Testis (tissue), 5 donors: ENCODE measurements at places on chromosomes 3 and 15. TPM values are rescaled to one million over a fixed set of nuclear protein-coding genes. Genes with fewer than 3 reads are reported as not detected.

GRCh38 chr3:151052756-151053155 lies 32.7 kb upstream of the MED12L start:
- no peak overlapping the region for H3K4me3 ChIP-seq
- H3K4me1 ChIP-seq, result no peaks in the 10 kb centered on the region
- no peak for DNase-seq
- H3K27ac ChIP-seq, result no peak overlapping the region
- H3K27me3 ChIP-seq, result no peaks in the 10 kb centered on the region

- H3K27ac ChIP-seq, result no peak overlapping the region
- no peak for DNase-seq
- no peaks in the 10 kb centered on the region for H3K4me1 ChIP-seq
- no peaks in the 10 kb centered on the region for H3K27me3 ChIP-seq
- H3K36me3 ChIP-seq, result no peaks in the 10 kb centered on the region
These were observed 61.4 kb downstream of the GLB1 start for GRCh38 chr3:33035596-33035995.

DNA sequence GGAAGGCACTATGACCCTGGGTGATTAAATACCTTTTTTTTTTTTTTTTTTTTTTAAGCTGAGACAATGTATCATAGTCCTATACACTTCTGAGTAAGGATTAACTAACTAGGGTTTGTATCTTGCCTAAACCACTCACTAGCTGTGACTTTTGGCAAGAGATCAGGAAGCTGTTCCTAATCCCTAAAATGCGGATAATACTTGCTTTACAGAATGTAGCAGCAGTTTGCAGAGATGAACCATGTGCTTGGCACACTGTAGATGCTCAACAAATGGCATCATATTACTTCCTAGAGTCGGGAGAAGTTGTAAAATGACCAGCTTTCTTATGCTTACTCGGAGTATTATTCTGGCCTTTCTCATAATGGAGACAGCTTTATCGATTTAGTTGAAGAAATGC lies 25.6 kb upstream of the PYGO1 start:
- no peaks in the 10 kb centered on the region for H3K4me1 ChIP-seq
- no peaks in the 10 kb centered on the region for H3K36me3 ChIP-seq
- no peak for DNase-seq
- H3K27ac ChIP-seq, result no peak overlapping the region
- no peaks in the 10 kb centered on the region for H3K27me3 ChIP-seq
- no peak overlapping the region for H3K4me3 ChIP-seq

DNA sequence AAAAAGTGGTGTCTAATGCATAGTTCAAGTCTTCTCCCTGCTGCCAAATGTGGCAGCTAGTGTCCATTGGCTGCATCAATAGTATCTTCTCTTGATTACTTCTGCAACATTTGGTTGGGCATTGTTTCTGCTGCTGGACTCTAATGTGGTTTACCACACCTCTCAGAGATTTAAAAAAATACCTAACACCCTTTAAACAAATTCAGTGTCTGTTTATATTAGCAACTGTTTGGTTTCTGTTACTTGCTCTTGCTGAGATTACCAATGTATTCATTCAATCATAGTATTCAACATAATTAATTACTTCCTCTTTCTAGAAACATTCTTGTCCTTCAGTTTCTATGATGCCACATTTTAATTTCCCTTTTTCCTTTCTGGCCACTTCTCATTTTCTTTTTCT lies 20.3 kb upstream of the NECTIN3 start:
- H3K36me3 ChIP-seq, result no peaks in the 10 kb centered on the region
- H3K27me3 ChIP-seq, result no peaks in the 10 kb centered on the region

- DNase-seq, result peak; percentile 78
- no peak overlapping the region for H3K27ac ChIP-seq
- peaks cover 11% of the 10 kb centered on the region for H3K4me1 ChIP-seq
- no peaks in the 10 kb centered on the region for H3K27me3 ChIP-seq
- H3K4me3 ChIP-seq, result peak overlapping the region; percentile 46
These were observed 1.1 kb downstream of the CELSR3 start for GRCh38 chr3:48661501-48662144.

DNA sequence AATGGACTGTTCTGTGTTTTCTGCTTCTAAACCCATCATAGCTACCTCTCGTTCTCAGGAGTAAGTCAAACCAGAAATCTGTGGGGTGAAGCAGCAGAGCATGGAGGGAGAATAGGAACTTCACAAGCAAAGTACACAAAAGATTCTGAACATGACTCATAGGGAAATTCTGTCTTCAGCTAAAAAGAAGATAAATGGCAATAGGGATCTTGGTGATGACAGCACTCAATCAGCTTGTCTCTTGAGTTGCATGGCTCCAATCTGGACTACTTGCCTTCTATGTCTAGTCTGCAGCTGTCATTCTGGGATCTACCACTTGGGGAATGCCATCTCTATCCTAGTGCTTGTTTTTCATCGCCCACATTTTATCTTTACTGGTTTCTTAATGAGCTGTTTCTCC lies 13.5 kb upstream of the GRAMD1C start:
- H3K27ac ChIP-seq, result no peak overlapping the region
- no peaks in the 10 kb centered on the region for H3K27me3 ChIP-seq
- H3K4me1 ChIP-seq, result no peaks in the 10 kb centered on the region

DNA sequence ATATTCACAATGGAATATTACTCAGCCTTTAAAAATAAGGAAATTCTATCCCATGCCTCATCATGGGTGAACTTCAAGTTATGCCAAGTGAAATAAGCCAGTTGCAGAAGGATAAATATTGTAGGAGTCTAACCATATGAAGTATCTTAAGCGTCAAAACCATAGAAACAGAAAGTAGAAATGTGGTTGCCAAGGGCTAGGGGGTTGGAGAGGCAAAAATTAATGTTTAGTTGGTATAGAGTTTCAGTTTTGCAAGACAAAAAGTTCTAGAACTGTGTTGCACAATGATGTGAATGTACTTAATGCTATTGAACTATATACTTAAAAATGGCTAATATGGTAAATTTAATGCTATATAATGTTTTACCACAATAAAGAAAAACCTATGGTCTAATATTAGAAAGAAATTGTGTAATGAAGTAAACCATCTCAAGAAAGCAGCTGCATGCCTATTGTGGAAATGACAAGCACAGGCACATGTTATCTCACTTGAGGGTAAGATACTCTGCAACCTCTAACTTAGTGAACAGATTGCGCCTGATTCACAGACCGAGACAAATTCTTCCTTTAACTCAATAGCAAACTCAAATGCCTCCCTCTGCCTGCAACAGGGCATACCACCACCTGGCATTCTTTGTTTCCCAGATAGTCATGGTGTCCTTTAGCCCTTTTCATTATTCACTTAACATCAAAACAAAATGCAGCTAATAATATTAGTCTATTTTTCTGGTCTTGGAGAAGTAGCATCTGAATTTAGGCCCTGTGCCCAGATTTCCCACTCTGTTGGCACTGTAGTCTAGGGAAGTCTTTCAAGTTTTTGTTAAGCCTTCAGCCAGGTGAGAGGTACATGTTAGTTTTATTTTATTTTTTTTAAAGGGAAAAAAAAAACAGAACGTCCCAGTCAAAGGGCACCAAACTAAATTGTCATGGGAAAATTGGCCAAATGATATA lies 80.2 kb upstream of the ACP3 start:
- no peaks in the 10 kb centered on the region for H3K36me3 ChIP-seq
- peaks cover 11% of the 10 kb centered on the region for H3K4me1 ChIP-seq
- no peak overlapping the region for H3K4me3 ChIP-seq
- no peaks in the 10 kb centered on the region for H3K27me3 ChIP-seq
- H3K27ac ChIP-seq, result no peak overlapping the region

DNA sequence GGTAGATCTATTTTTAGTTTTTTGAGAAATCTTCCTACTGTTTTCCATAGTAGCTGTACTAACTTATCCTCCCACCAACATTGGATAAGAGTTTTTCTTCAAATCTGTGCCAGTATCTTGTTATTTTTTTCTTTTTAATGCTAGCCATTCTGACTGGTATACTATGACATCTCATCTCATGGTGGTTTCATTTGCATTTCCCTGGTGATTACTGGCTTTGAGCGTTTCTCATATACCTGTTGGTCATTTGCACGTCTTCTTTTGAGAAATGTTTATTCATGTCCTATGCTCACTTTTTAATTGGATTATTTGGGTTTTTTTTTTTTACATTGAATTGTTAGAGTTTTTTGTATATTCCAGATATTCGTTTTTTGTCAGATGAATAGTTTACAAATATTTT lies 398.1 kb downstream of the OCA2 start:
- no peak overlapping the region for H3K4me3 ChIP-seq
- H3K36me3 ChIP-seq, result no peaks in the 10 kb centered on the region
- H3K27me3 ChIP-seq, result no peaks in the 10 kb centered on the region
- no peak overlapping the region for H3K27ac ChIP-seq

GRCh38 chr15:100115066-100115710 lies 226.6 kb downstream of the ADAMTS17 start:
- DNase-seq, result no peak
- no peaks in the 10 kb centered on the region for H3K27me3 ChIP-seq
- H3K27ac ChIP-seq, result peak overlapping the region; percentile 70
- H3K4me3 ChIP-seq, result no peak overlapping the region
- H3K36me3 ChIP-seq, result no peaks in the 10 kb centered on the region

DNA sequence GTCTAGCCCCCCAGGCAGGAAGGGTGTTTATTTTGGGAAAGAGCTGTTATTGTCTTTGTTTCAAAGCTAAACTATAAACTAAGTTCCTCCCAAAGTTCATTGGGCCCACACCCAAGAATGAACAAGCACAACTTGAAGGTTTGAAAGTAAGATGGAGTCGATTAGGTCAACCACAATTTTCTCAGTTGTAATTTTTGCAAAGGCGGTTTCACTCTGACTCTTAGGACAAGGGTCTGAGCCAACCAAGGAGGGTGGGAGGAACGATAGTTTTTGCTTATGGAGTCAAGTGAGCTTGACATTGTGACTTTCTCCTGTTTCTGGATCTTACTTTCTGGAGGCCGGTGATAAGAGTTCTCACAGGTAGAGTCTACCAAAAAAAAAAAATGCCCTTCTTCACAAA lies 5.8 kb upstream of the ZNF770 start:
- H3K27ac ChIP-seq, result no peak overlapping the region
- DNase-seq, result no peak
- no peaks in the 10 kb centered on the region for H3K4me1 ChIP-seq
- H3K27me3 ChIP-seq, result no peaks in the 10 kb centered on the region
- H3K4me3 ChIP-seq, result no peak overlapping the region

DNA sequence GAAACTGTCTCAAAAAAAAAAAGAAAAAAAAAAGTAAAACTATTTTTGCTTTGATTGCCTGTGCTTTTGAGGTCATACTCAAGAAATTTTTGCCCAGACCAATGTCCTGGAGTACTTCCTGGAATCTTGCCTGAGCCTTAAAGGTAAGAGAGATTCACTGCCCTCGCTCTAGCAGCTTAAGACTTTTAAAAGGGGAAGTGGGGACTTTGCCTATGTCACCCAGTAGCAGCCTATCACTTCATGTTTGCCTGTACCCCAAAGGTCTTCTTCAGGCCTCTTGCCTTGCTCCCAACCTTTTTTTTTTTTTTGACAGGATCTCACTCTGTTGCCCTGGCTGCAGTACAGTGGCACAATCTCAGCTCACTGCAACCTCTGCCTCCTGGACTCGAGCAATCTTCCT lies 18.9 kb upstream of the GOLGB1 start:
- no peak for DNase-seq
- no peak overlapping the region for H3K27ac ChIP-seq
- H3K4me1 ChIP-seq, result no peaks in the 10 kb centered on the region
- no peaks in the 10 kb centered on the region for H3K27me3 ChIP-seq

GRCh38 chr15:36519067-36519466 lies 60.4 kb upstream of the CDIN1 start:
- DNase-seq, result no peak
- H3K36me3 ChIP-seq, result no peaks in the 10 kb centered on the region
- no peaks in the 10 kb centered on the region for H3K27me3 ChIP-seq
- H3K4me3 ChIP-seq, result no peak overlapping the region
- no peaks in the 10 kb centered on the region for H3K4me1 ChIP-seq

DNA sequence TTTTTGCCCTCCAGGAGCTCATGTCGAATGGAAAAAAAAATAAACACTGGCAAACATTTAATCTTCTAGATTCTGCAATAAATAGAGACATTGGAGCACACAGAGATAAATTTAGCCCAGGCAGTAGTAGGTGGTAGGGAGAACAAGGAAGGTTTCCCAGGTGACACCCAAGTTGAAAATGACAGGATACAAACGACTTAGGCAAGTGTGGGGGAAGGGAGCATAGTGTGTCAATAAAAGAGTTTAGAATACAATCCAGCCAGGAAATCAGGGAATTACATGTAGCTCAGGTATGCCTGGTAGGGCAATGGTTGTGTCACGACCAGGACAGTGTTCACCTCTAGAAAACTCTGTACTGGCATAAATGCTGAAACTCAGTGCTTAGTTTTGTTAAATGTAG lies 364.6 kb upstream of the AGTR1 start:
- no peak overlapping the region for H3K27ac ChIP-seq
- DNase-seq, result no peak
- H3K36me3 ChIP-seq, result no peaks in the 10 kb centered on the region
- no peaks in the 10 kb centered on the region for H3K4me1 ChIP-seq
- no peak overlapping the region for H3K4me3 ChIP-seq

DNA sequence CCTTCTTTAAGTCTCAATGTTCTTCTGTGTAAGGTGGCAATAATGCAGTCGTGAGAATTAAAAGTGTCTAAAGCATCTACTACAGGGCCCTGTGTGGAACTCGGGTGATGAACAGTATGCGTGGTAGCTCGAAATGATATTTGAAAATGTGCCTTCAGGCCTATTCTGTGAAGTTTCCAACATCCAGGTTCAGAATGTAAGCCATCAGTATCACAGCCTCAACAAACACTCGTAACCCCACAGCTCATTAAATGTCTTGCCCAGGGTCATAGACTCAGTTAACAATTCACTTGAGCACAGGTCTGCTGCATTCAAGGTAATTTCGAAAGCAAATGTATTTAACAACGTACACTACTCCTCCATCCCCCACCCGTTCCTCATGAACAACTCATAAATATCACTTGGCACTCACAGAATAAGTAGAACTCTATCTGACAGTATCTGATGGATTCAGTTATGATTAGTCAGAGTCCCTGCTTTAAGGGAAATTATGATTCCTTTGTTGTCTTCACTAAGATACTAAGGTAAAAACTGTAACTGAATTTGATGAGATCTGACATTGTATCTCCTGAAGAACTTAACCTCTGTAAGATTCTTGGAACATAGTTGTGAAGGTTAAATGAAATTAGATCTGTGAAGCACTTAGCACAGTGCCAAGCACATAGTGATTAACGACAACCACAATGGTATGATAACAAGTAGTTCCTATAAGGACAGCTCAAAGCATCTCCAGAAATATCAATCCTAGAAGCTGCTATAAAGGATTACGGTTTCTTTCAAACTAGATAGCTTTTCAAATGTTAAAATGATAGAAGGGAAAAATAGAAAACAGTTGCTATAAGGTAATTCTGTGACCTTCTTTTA lies 642.3 kb downstream of the TBL1XR1 start:
- no peak for DNase-seq
- H3K36me3 ChIP-seq, result no peaks in the 10 kb centered on the region
- no peak overlapping the region for H3K4me3 ChIP-seq
- no peaks in the 10 kb centered on the region for H3K4me1 ChIP-seq
- H3K27ac ChIP-seq, result no peak overlapping the region

GRCh38 chr15:77224352-77224751 lies 153.4 kb upstream of the TSPAN3 start:
- no peak for DNase-seq
- no peaks in the 10 kb centered on the region for H3K27me3 ChIP-seq
- no peak overlapping the region for H3K27ac ChIP-seq
- no peaks in the 10 kb centered on the region for H3K36me3 ChIP-seq
- H3K4me1 ChIP-seq, result peaks cover 6% of the 10 kb centered on the region
- H3K4me3 ChIP-seq, result no peak overlapping the region

The CHD2 gene
- total RNA-seq, result 129 TPM

The GOLGA6D gene
- total RNA-seq, result 29.8 TPM

The ZNF860 gene
- 4.0 TPM for total RNA-seq

The MAP1A gene
- total RNA-seq, result 19.1 TPM

The GOLGA6L10 gene
- 7.2 TPM for total RNA-seq
